ENCODE measurements at places on chromosomes 11 and 22. TPM values are rescaled to one million over a fixed set of nuclear protein-coding genes. Genes with fewer than 3 reads are reported as not detected.

The OSBP2 gene
- total RNA-seq: 10.4 TPM

DNA sequence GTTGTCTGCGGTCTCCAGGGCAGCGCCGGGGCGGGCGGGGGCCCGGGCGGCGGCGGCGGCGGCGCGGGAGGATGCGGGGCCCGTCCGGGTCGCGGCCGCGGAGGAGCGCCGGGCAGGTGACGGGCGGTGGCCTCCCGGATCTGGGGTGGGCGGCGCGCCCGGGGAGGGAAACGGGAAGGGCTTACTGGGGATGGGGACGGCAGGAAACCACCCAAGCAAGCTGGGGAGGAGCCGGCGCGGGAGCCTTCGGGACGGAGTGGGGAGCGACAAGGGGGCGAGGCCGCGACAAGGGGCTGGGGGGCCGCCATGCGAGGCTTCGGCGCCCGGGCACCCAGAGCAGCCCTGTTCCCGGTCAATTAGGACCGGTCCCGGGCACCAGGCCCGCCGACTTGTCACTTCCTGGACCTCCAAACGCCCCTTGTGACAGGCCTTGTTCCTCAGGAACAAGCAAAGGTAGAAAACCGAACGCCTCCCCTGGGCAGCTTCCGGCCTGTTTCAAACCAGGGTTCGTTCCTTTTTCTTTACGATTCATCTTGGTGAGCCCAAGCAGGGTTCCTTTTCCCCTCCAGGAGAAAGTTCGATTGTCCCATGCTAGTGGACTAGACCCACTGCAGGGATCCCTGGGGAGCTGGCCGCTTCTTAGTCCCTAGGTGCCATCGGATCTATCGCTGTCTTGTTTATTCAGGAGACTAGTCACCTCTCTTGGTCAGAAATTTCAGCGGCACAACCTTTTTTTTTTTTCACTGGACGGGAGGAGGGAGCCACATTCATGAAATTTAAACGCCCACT, 492 bp downstream of the JHY start:
- DNase-seq: peak; percentile 24

The C22orf39 gene
- 33.3 TPM for total RNA-seq

GRCh38 chr11:27551127-27551526, 44.6 kb upstream of the LIN7C start:
- DNase-seq: no peak

- DNase-seq: no peak
Observed at GRCh38 chr22:34437140-34437539, 516.9 kb upstream of the LARGE1 start.

The BIRC3 gene
- 20.2 TPM for total RNA-seq

The PIWIL4 gene
- 11.0 TPM for total RNA-seq

The WBP2NL gene
- 1.6 TPM for total RNA-seq

The NCR3LG1 gene
- 8.2 TPM for total RNA-seq

The KRTAP5-10 gene
- total RNA-seq: not detected

DNA sequence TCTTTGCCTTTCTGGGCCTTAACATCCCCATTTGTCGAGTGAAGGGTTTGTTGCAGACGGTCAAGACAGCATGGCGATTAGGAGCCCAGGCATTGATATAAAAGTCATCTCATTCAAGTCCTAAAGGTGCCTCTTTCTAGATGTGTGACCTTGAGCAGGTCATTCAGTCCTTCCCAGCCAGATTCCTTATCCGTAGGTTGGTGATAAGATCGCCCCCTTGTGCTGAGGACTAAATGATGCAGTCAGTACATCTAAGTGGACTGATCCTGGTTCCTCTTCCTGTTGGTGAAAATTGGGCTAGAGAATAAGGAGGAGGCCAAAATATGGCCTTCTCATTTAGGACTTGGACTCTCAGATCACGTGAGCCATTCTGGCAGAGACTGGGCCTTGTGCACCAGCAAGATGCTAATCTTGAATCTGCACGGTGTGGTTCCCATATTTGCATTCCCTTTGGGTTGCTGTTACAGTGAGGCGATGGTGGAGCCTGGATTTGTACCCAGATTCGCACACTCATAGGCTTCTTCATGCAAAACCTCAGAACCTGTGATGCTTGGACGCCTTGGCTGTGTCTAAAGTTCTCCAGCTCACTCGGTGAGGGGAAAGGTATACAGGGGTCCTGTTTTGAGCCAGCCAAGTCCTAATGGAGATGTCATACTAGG, 156.8 kb downstream of the MYO18B start:
- DNase-seq: no peak

The ZNF280B gene
- total RNA-seq: 1.3 TPM

- peak; percentile 54 for DNase-seq
Observed at GRCh38 chr22:43171019-43171491, 15.9 kb downstream of the TTLL12 start.

- no peak for DNase-seq
Observed at GRCh38 chr11:26985943-26986342, 8.0 kb upstream of the FIBIN start.

- no peak for DNase-seq
Observed at GRCh38 chr11:133817449-133817848, 27.9 kb downstream of the SPATA19 start.

DNA sequence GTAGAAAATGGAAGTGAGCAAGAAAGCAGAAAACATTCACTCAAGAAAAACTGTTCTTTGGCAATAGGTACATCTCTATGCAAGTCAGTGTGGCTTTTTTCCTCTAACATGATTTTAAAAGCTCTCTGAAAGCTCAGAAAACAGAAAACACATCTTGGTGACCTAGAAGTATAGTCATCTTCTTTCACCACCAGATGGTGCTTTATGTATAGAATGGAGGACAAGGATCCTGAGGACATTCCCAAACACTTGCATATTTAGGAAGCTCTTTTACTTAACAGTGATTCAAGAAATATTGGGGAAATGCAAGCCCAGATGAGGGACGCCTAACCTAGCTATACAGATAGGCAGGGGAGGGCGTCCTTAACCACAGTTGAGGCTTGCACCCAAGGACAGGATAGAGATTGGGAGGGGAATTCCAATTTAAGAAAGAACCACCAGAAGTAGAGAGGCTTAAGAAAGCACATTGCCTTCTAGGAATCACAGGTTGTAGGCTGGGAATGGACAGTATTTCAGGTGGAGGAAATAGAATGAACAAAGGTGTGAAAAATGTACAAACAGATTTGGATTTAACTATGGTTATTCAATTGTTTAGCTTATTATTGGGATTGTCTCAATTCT, 13.8 kb upstream of the CCDC81 start:
- DNase-seq: no peak

The OR51E2 gene
- total RNA-seq: 0.63 TPM

DNA sequence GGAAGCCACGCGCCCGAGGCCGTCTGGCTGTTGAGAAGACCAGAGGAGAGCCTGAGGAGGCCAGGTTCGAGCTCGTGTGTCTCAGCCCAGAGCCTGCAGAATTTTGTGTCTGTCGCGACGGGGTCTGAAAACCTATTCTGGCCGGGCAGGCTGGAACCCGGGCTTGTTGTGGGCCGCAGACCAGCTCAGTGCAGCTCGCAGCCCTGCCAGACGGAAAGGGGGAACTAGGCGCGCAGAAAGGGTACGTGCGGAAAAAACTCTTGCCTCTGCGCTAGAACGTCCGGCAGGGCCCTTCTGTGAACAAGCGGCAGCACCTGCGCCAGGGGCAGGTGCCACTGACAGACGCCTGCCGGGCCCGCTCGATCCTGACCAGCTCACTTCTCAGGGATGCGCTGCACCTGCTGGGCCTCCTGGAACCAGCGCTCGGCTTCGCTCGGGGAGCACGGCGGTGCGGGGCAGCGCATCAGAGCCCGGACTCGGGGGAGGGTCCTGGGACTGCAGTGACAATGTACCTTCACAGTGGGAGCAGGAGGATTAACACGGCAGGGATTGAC, 409.3 kb downstream of the BRD1 start:
- no peak for DNase-seq

- no peak for DNase-seq
Observed at GRCh38 chr11:97814325-97814959, 1206.3 kb upstream of the CNTN5 start.

The TRPC6 gene
- total RNA-seq: 1.5 TPM

The P4HA3 gene
- 1.0 TPM for total RNA-seq

The LUZP2 gene
- 0.26 TPM for total RNA-seq

DNA sequence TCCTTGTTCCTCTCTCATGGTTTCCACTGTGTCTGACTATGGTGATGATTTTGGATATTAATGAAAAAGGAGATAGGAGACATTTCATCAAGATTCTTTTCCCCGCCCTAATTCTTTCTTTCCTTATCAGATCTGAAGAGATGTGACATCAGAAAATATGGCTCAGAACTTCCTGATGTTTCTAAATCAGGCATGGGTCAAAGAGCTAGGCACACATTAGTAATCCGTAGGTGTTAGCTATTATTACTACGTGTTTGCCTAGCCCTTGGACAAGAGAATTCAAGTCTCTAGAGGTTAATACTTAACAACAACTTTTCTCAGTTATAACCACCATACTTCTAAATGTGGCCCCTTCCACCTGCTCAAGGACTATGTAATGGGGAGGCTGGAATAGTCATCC, 5.8 kb downstream of the JOSD1 start:
- DNase-seq: no peak

The VPS26B gene
- total RNA-seq: 54.8 TPM

DNA sequence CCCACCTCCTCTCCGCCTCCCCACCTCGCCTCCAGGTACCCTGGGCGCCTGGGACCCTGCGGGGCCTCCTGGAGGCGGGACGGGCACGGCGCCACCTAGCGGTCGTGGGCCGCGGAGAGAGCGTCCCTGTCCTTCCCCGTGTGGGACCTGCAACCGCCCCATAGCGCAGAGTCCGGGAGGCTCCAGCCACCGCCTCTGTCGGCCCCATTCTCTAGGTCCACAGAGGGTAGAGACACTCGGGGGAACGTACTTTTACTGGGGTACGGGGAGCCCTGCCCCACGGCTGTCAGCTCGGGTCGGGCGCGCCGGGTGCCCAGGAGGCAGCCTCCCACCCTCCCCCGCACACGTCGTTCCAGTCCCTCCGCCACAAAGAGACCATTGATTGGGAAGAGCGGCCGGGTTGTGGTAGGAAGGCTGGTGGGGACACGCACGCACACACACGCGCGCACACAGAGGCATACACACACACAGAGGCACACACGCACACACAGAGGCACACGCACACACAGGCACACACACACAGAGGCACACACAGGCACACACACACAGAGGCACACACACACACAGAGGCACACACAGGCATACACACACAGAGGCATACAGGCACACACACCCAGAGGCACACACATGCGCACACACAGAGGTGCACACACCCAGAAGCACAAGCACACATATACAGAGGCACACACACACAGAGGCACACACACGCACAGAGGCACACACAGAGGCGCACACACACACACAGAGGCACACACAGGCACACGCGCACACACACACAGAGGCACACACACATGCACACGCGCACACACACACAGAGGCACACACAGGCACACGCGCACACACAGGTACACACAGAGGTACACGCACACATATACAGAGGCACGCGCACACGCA, 12.6 kb upstream of the NECTIN1 start:
- DNase-seq: no peak

DNA sequence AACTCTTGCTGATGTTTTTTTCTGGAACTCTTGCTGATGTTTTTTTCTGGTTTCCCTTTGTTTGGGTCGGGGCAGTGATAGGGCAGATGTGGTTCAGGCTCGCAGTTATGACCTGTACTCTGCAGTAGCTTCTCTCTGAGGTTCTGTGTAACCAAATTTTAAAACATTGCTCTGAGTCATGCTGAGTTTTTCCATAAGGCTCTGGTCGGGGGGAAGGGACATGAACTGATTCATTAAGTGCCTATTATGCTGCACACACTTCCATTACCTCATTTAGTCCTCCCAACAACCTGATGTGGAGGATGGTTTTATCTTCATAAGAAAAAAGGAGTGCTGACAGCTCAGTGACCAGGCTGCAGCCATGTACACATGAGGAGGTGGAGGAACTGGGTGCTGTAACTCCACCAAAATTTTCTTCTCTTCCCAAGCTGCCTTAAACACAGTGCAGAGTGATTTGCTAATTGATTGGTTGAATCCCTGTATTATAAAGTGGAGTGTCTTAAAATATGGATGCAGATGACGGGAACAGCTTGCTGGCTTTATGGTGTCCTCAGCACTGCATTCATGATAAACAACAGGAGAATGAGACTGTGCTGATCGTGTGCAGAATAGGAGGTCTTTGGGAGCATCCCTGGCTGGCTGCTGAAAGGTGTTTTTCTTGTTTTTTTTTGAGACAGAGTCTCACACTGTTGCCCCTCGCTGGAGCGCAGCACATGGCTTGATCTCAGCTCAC, 19.1 kb downstream of the TNRC6B start:
- no peak for DNase-seq

- DNase-seq: no peak
Observed at GRCh38 chr22:28710107-28710506, 30.5 kb upstream of the TTC28 start.

- no peak for DNase-seq
Observed at GRCh38 chr11:116376054-116376453, 396.7 kb downstream of the BUD13 start.

- no peak for DNase-seq
Observed at GRCh38 chr11:45405916-45406670, 120.0 kb upstream of the SYT13 start.

- no peak for DNase-seq
Observed at GRCh38 chr22:25841775-25842174, 99.8 kb downstream of the MYO18B start.

GRCh38 chr11:38824573-38824972, 2226.5 kb upstream of the RAG2 start:
- DNase-seq: no peak

The CASP5 gene
- total RNA-seq: not detected

- no peak for DNase-seq
Observed at GRCh38 chr11:133677387-133677786, 145.1 kb upstream of the OPCML start.

GRCh38 chr11:111460856-111461255, 51.3 kb downstream of the BTG4 start:
- no peak for DNase-seq

GRCh38 chr11:117872975-117873827, 3.3 kb downstream of the FXYD6 start:
- no peak for DNase-seq

The ASCL2 gene
- total RNA-seq: 1.1 TPM

DNA sequence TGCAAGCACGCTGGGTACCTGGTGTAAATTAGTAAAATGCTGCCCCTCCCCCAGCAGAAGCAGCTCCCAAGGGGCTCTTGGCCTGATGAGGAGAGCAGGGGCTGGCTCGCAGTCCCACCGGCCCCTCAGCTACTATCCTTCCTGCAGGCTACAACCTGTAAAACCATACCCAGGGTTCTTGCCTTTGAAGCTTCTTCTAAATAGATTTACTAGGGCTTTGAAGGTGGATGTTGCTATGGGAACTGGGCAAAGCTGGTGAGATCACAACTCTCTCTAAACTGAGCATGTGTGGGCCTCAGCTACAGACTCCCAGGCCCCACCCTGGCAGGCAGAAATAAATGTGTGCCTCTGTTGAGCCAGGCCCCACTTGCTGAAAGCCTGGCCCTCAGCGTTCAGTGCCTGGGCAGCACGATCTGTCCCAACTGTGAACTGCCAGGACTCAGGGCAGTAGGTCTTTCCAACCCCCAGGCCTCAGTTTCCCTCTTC, 18.5 kb downstream of the CD5 start:
- no peak for DNase-seq

DNA sequence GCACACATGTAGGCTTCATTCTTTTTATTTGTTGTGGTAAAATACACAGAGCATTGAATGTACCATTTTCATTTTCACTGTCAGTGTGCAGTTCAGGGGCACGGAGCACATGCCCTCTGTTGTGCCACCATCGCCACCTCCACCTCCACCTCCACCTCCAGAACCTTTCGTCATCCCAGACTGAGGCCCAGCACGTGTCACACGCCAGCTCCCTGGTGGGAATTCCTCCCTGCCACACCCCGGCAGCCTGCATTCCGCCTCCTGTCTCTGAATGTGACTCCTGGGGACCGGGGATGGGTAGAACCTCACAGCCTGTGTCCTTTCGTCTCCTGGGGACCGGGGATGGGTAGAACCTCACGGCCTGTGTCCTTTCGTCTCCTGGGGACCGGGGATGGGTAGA, 10.9 kb downstream of the GRAMD4 start:
- DNase-seq: no peak
